Hippocampal formation (tissue), 2 donors: ENCODE measurements at places on chromosomes 13 and 19.
A peak's percentile ranks its signal among the peaks of the same experiment; 100 is the strongest.

GRCh38 chr19:5253406-5254110 is 87.1 kb downstream of the PTPRS start:
- no peak for DNase-seq

GRCh38 chr19:35044317-35045117 is 3.0 kb downstream of the HPN start:
- no peak for DNase-seq

- DNase-seq: no peak
Measured at GRCh38 chr13:39866722-39867121, 211.3 kb downstream of the COG6 start.

GRCh38 chr19:46954993-46955812 is 64.4 kb upstream of the NPAS1 start:
- no peak for DNase-seq

DNA sequence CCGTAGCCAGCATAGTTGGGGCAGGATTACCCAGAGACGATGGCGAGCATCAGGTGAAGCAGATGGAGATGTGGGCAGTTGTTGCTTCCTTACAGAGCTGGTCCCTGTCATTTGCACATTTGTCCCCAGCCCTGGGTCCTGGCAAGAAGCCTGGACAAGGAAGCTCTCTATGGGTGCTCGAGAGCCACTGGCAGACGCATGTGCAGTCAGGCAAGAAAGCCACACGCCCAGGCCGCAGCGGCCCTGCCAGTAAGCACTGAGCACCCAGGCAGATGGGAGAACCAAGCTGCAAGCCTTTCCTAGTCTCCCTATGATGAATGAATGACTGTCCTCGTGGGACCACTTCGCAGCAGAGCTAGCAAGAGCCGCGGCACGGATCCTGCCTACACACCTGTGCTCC is 182.8 kb downstream of the FOXO1 start:
- no peak for DNase-seq

GRCh38 chr13:65336087-65336749 is 1893.9 kb downstream of the PCDH9 start:
- no peak for DNase-seq

DNA sequence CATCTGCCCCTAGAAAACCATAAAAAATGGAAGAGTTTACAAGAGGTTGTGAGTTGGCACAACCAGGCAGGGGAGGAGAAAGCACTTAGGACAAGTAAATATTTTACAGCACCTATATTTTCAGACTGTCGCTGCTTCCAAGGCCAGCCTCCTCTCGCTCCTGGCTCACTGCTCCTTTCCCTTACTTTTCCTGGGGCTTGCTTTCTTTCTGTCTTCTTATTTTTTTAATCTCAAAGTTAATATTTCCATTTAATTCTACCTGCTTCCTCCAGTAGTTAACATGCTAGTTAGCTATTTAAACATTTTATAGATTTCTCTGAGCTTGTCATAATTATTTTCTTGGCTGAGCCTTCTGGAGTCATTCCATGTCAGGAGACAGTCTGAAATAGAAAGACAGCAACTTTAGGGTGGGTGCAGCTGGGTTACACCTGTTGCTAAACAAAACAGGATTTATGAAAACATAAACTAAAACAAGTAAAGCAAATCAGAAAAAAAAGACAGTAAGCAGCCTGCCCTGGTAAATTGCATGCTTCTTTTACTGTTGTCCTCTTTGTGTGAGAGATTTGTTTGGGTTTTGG is 330.1 kb downstream of the DLEU7 start:
- no peak for DNase-seq

DNA sequence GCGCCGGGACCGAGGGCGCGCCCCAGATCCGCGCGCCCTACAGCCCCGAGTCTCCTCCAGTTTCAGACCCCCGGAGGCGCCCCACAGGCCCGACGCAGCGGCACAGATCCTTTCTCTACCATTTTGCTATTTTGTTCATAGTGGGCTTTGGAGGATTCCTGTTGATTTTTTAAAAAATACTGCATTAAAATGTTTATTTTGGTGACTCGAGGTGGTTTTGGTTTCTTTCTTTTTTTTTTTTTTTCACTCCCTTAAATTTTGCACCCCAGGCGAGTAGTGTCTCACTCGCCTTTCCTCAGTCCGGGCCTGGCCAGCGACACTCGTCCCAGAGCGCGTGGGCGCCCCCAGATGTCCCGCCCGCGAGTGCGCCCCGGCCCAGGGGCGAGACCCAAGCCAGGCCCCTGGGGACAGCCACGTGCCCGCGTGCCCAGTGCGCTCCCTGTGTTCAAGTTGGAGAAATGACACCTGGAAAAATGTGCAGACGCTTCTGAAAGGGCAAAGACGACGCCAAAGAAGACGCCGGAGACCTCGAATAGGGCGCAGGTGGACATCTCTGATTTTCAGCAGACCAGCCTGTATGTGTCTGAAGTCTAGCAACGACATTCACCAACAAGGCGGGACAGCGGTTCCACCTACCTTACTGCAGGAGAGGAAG is 471 bp upstream of the INSR start:
- peak; percentile 37 for DNase-seq

DNA sequence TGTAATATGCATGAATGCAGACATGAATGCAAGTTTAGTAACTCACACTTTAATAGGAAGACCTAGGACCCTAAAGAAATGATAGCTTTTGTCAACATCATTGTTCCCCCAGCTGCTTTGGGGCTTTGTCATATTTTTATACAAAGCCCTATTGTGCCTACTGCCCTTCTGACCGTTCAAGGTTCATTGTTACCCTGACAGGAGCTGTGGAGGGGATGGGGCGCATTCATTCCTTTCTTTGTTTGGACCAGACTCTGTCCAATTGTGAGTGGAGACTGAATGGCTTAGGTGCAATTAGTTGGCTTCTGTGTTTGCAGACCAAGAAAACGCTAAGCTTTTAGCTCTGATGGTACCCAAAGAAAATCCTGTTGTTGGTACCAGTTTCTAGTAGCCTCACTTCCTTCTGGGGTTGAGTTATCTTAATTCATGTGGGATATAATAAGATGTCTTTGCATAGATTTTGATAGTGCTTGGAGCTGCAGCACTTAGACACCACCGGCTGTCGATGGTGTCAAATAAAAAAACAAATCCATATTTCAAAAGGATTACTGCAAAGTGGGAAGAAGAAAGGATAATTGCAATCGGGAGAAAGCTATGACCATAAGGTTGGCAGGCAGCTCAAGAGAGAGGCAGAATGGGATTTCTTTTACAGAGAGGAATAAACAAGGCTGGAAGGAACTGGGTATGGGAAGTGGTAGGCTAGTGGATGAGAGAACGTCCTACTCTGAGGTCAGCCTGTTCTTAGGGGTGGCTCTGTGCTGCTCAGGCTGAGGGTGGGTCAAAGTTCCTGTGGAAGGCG is 133.9 kb upstream of the TMTC4 start:
- DNase-seq: no peak

- DNase-seq: no peak
Measured at GRCh38 chr13:41765020-41765419, 195.9 kb downstream of the VWA8 start.

- DNase-seq: no peak
Measured at GRCh38 chr13:43244481-43244880, 221.1 kb downstream of the DNAJC15 start.

DNA sequence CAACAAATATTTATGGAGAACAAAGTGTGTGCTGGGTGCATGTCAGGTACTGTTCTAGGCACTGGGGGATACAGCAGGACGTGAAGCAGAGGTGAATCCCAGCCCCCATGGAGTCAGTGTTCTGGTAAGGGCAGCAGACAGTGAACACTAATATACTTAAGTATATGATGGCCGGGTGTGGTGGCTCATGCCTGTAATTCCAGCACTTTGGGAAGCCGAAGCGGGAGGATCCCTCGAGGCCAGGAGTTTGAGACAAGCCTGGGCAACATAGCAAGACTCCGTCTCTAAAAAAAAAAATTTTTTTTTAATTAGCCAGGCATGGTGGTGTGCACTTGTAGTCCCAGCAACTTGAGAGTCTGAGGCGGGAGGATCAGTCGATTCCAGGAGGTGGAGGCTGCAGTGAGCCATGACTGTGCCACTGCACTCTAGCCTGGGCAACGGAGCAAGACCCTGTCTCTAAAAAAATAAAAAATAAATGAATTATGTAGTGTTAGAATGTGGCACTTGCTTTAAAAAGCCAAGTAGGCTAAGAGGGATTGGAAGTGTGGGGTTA is 22.6 kb downstream of the CHST8 start:
- DNase-seq: no peak

- DNase-seq: no peak
Measured at GRCh38 chr13:72151241-72151640, 284.2 kb upstream of the DACH1 start.

DNA sequence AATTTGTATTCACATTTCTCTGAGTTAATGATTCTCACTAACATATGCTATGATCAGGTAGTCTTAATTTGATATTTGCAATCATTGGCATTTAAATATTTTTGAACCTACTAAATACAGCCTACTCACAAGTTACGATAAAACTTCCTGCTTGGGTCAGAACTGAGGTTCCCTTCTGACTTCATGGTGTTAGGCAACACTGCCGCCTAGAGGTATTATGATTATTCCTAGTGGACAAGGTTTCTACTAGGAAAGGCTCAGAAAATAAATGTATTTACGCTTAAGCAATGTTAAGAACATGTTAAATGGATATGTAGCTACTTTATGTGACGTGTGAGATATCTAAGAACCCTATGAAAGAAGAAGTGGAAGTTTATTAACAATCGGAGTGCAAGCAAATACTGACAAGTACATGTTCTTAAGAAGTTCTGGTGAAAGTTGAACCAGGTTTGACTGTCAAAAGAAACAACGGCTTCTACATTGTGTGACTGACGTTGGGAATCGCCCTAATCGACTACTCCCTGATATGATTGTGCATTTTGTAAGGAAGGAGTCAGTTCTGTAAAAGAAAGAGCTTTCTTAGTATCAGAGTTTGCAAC is 1395.8 kb downstream of the SLITRK5 start:
- DNase-seq: peak; percentile 63

- no peak for DNase-seq
Measured at GRCh38 chr13:110298505-110299282, 8.3 kb downstream of the COL4A1 start.

DNA sequence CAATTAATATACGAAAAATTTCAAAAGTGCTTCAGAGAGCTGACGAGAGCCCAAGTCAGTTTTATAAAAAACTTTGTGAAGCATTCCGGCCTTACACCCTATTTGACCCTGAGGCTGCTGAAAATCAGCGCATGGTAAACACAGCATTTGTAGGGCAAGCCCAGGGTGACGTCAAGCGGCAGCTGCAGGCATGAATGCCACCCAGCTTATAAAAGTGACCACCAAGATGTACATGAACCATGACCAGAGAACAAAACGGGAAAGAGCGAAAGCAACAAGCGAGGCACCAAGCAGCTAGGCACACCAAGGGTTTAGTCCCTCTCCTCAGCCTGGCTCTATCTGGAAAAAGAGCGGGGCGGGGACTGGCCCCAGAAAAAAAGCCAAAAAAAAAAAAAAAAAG is 6.0 kb downstream of the SIGLEC11 start:
- no peak for DNase-seq

DNA sequence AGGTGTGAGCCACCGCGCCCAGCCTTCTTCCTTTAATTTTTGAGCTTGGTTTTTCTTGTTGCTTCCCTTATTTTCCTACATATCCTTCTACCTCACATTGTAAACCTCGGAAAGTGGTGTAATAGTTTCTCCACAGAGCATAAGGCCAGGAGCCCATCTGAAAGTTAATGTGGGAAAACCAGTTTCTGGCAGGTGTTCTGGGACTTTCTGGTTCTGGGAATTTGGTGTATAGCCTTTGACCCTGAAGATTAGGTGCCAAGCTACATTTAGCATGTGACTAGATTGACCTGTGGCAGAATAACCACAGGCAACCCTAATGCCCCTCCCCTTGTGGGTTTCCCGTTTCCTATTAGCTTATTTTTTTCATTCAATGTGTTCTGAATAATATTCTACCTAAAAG is 8.7 kb downstream of the POP4 start:
- DNase-seq: no peak

DNA sequence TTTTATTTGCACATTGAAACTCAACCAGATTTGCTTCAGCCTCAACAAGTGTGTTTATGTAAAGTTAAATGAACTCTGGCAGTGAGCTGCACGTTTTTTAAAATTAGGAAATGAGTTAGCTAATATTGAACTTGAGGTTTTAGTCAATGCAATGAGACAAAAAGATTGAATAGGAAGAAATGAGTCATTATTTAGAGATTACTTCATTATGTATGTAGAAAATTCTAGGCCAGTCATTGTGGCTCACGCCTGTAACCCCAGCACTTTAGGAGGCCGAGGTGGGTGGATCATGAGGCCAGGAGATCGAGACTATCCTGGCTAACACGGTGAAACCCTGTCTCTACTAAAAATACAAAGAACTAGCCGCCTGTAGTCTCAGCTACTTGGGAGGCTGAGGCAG is 22.8 kb upstream of the CD70 start:
- DNase-seq: no peak
